ENCODE measurements at places on chromosomes 6 and 20. TPM values are rescaled to one million over a fixed set of nuclear protein-coding genes. Genes with fewer than 3 reads are reported as not detected.

UBE2C gene
- total RNA-seq = 75.4 TPM

GRM1 gene
- total RNA-seq = 0.26 TPM

CPNE5 gene
- not detected for total RNA-seq

HCK gene
- not detected for total RNA-seq

TGM3 gene
- total RNA-seq = not detected

DPPA5 gene
- total RNA-seq = not detected

VGLL2 gene
- total RNA-seq = not detected

TRIM15 gene
- not detected for total RNA-seq

CEP85L gene
- total RNA-seq = 16.5 TPM

DIDO1 gene
- 26.4 TPM for total RNA-seq

AURKA gene
- total RNA-seq = 68.5 TPM

SIRPD gene
- not detected for total RNA-seq

TRERF1 gene
- total RNA-seq = 2.3 TPM

TEAD3 gene
- total RNA-seq = 1.8 TPM

TINAG gene
- total RNA-seq = not detected

TBXT gene
- total RNA-seq = not detected
